ENCODE measurements at places on chromosomes 2 and 18. TPM values are rescaled to one million over a fixed set of nuclear protein-coding genes. Genes with fewer than 3 reads are reported as not detected.

PPP1R1C gene
- not detected for total RNA-seq

VWC2L gene
- not detected for total RNA-seq

- DNase-seq, result peak; percentile 92
Observed at GRCh38 chr2:32484937-32485336, 128.1 kb downstream of the BIRC6 start.

- no peak for DNase-seq
Observed at GRCh38 chr18:68086481-68086880, 570.0 kb upstream of the DSEL start.
